Activated T-helper 1 cell treated with anti-CD3 and anti-CD28 coated beads, Interleukin-12 subunit alpha, Interleukin-12 subunit beta, Interleukin-2, Interleukin-4 antibody, amounts not matched to agents 30 ng/mL and 10 ng/mL and 1 ng/mL, durations not matched to agents 14 hours and 24 hours and 36 hours (primary cell): ENCODE measurements at places on chromosomes 13 and 19.

GRCh38 chr13:107819071-107819470, 396.3 kb downstream of the LIG4 start:
- DNase-seq: no peak
- no peaks in the 10 kb centered on the region for H3K36me3 ChIP-seq
- no peaks in the 10 kb centered on the region for H3K4me1 ChIP-seq
- H3K27me3 ChIP-seq: no peaks in the 10 kb centered on the region
- no peak overlapping the region for H3K4me3 ChIP-seq

GRCh38 chr13:47004540-47004939, 107.7 kb upstream of the HTR2A start:
- no peaks in the 10 kb centered on the region for H3K4me1 ChIP-seq
- no peak overlapping the region for H3K4me3 ChIP-seq
- peaks cover 13% of the 10 kb centered on the region for H3K27me3 ChIP-seq
- no peak overlapping the region for H3K27ac ChIP-seq
- DNase-seq: no peak

DNA sequence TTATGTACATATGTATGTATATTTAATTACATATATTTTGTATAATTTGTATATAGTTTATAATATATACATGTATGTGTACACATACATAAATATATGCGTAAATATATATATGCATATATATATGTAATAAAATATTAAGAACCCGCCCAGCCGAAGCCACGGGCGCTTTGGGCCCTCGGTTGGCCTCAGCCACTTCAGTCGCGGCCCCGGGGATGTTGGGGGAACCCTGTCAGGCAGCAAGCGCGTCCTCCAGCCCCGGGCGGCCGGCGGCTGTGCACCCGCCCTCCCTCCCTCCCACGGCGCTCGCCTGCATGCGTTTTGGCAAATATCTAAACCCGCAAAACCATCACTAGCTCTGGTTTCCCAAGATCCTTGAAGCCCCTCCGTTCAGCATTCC, 7.9 kb upstream of the ZNF606 start:
- H3K4me3 ChIP-seq: peak overlapping the region; percentile 58
- no peak overlapping the region for H3K27ac ChIP-seq
- H3K27me3 ChIP-seq: no peaks in the 10 kb centered on the region
- no peak for DNase-seq
- H3K36me3 ChIP-seq: peaks cover 21% of the 10 kb centered on the region

DNA sequence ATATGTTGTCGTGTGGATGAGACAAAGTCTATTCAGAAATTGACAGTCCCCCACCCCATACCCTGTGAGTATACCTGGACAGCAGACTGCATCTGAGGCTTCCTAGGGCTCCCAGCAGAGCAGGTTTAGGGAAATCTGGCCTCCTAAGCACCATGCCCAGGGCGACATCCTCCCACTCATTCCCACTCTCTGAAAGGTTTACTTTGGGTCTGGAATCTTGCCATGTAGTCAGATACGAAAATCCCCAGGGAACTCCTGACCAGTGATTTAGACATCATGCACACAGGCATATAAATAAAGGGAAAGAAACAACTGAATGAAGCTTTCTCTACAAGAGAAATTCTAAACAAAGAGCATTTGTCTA, 717 bp upstream of the NALCN start:
- H3K36me3 ChIP-seq: no peaks in the 10 kb centered on the region
- no peak for DNase-seq
- H3K4me3 ChIP-seq: no peak overlapping the region
- no peaks in the 10 kb centered on the region for H3K4me1 ChIP-seq

- no peak for DNase-seq
- H3K4me1 ChIP-seq: no peaks in the 10 kb centered on the region
- H3K27me3 ChIP-seq: no peaks in the 10 kb centered on the region
Measured at GRCh38 chr19:31761281-31761913, 412.2 kb upstream of the TSHZ3 start.

DNA sequence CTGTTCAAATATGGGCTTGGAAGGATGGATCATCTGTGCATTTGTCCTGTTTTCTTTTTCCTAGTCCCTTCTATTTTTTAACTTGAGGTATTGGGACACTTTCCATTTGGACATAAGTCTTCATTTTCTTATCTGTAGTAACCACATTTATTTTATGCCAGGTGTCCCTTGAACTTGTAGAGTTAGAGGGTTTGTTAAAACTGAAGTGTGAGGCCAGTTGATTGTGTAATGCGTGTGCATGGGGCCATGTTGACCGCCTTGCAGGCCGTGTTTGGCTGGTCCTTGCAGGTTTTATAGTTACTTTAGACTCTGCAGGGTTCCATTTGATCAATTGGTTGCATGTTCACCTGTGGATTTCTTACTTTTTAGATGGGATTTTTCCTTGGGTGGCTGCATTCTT, 21.0 kb downstream of the SAE1 start:
- H3K27me3 ChIP-seq: no peaks in the 10 kb centered on the region
- no peak overlapping the region for H3K4me3 ChIP-seq
- no peak overlapping the region for H3K27ac ChIP-seq
- no peak for DNase-seq
- peaks cover 48% of the 10 kb centered on the region for H3K4me1 ChIP-seq
- H3K36me3 ChIP-seq: peaks cover 57% of the 10 kb centered on the region

DNA sequence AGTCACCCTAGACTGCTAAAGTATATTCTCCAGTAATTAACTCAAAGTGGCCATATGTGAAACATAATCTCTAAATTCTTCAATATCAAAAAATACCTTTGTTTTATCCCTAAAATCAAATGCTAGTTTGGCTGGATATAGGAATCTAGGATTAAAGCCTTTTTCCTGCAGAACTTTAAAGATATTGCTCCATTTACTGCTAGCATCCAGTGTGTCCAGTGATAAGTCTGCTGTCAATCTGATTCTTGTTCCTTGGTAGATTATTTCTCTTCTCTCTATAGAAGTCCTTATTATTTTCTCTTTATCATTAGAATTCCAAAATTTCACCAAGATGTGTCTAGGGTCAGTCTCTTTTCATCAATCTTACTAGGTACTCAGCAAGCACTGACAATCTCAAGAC, 384.6 kb downstream of the FGF14 start:
- H3K36me3 ChIP-seq: no peaks in the 10 kb centered on the region
- DNase-seq: no peak
